ENCODE measurements at places on chromosomes 3 and 15.
A peak's percentile ranks its signal among the peaks of the same experiment; 100 is the strongest.

DNA sequence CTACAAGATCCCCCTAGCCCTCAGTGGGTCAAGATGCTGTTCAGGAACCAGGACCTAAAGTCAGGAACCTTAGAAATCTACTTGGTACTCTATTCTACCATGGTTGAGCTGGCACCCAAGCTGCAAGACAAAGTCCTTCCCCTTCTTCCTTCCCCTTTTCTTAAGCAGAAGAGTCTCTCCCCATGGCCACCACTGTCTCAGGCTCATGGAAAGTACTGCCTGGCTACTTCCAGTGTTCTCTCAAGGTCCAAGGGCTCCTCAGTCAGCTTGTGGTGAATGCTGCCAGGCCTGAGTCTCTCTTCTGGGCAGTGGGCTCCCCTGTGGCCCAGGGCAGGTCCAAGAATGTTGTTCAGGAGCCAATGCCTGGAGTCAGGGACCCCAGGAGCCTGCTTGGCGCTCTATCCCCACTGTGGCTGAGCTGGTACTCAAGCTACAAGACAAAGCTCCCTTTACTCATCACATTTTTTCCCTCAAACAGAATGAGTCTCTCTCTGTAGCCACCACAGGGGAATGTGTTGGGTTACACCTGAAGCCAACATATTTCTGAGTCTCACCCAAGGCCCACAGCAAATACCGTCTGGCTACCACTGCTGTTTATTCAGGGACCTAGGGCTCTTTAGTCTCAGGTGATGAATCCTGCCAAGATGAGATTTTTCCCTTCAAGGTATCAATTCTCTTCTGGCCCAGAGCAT is 18.1 kb upstream of the SLC27A2 start:
- no peak for DNase-seq

DNA sequence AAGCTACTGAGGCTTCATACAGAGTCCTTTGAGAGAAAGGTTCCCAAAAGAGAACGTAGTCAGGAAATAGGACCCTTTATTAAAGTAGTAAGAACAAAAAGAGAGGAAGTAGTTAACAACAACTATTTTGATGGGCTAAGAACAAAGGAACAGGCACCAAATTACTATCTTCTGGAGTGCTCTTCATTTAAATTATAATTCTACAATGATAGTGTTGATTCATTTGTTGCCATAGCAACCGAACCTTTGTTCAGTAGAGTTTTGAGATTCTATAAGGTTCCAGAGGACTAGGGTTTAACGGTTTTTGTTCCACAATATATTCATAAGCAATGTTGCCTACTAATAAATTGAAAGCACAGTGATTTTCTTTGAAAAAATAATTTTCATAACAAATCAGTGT is 78.8 kb downstream of the CMSS1 start:
- no peak for DNase-seq

- peak; percentile 90 for DNase-seq
Observed at GRCh38 chr15:84658080-84658787, at the start of gene NMB. TSS of gene NMB (minus strand) at chr15:84658199. CDS start at chr15:84658152, 47 bp downstream.

- DNase-seq = no peak
Observed at GRCh38 chr3:64344721-64345207, 119.5 kb upstream of the PRICKLE2 start.

- DNase-seq = no peak
Observed at GRCh38 chr3:195559723-195560409, 16.7 kb upstream of the PPP1R2 start.

DNA sequence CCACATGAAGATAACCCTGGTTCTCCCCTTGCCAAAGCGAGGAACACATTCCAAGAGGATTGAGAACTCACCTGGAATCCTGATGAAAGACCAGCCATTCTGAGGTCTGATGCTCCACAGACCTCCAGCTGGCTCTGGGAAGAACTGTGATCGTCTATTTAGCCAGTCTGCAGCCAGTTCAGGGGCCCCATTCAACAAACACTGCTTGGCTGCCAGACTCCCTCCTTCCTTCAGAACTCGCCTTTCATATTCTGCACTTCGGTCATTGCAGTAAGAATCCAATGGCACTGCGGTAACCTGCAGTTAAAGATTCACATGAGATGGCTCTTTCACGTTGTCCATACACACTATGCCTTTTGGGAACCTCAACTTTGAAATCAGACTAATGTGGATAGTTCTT is 67.6 kb downstream of the CHAC1 start:
- no peak for DNase-seq

DNA sequence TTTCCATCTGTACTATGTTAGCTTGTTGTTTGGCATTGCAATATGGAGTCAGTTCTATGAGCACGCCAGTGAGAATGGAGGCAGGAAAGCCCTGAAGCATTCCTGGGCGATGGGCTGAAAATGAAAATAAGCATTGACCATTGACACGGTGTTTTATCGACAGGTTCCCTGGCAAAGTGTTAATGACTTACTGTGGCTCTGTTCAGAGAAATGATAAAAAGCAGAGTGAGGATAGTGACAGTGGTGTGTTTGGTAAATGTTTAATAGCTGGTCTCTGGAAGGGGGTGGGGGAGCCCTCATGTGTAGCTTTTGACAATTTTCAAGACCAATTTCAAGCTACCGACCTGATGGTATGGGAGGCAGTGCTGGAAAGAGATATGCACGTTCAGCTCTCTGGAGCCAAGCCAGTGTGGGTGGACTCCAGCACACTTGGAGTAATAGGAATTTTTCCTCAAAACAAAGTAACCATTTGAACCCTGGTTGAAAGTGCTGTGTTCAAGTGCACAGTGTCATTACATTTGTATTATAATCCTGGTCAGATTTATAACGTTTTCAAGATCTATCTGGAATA is 341.7 kb upstream of the ROBO2 start:
- no peak for DNase-seq

DNA sequence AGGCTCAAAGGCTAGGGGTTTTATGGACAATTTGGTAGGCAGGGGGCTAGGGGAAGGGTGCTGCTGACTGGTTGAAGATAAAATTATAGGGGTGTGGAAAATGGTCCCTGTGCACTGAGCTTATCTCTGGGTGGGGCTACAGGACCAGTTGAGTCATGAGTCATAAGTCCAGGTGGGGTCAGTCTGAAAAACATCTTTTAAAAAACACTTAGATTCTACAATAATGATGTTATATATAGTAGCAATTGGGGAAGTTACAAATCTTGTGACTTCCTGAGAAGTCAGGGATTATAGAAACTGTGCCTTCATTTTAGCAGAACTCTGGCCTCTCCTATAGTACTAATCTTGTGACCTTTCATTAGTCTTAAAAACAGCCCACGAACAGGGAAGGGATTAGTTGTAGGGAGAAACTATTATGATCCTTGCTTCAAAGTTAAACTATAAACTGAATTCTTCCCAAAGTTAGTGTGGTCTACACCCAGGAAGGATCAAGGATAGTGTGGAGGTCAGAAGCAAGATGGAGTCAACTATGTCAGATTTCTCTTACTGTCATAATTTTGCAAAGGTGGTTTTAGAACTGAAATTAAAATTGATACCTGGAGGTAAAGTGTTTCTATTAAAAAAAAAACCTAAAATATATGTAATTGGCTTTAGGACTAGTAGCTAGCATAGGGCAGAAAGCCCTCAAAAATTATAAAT is 130.1 kb downstream of the P2RY1 start:
- no peak for DNase-seq

GRCh38 chr3:144344925-144345548 is 373.4 kb downstream of the DIPK2A start:
- no peak for DNase-seq

- DNase-seq = no peak
Observed at GRCh38 chr3:38988955-38989354, 62.8 kb downstream of the SCN11A start.

DNA sequence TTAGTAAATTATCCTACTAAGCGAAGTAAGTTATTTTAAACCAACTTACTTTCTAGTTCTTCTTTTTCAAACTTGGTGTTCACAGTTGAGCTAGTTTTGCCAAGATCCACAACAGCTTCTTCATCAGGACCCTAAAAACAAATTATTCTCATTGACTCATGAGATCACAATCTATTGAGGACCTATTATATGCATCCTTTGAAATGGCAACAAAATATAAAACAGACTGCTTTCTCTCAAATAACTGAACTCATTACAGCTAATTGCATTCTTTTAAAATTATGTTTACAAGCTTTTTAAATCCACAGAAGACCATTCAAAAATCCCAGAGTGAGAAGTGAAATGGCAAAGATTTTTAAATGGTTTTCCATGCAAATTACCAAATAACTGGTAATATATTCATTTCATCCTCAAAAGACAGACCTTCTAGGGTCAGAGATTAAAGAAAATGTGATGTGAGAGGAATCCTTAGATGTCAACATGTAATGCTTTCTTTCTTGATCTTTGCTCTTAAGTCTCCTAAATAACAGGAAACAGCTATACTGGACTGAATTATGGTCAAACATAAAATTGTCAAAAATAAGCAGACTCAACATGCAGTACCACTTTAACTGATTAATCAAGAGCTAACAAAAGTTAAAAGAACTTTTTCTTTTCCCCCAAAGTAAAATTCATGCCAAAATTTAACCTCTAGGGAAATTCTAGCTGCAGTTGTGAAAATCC is 31.7 kb downstream of the SLC4A7 start:
- DNase-seq = no peak

GRCh38 chr15:46955576-46955975 is 761.7 kb upstream of the SEMA6D start:
- no peak for DNase-seq

GRCh38 chr3:190424478-190425439 is 24.9 kb downstream of the TMEM207 start:
- peak; percentile 51 for DNase-seq

GRCh38 chr3:131819381-131820055 is 215.3 kb downstream of the CPNE4 start:
- no peak for DNase-seq

GRCh38 chr15:93300796-93301195 is 211.8 kb upstream of the RGMA start:
- DNase-seq = no peak

GRCh38 chr3:62361824-62362223 is 11.5 kb downstream of the FEZF2 start:
- no peak for DNase-seq

DNA sequence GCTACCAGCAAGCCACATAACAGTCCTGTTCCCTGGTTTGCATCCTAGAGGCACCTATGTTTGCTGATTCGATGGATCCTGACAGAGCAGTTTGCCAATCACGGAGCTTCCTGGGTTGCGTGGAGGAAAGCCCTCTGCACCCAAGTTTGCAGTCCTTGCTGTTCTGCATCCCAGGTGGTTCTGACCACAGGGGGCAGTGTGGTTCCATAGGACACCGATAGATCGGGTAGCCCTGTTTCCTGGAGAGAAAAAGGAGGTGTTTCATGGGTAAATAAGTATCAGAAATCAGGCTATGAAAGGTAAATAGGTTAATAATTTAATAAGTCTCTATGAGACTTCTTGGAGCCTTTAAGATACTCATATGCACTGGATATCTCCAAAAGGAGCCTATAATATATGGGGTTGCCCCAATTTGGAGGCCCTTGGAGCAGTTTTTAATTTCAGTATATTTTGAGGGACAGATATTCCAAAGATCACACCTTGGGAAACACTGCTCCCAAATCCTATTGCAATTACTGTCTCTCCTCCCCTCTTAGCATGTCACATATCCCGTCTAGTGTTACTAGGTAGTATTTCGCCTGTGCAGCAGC is 194.6 kb upstream of the TPM1 start:
- peak; percentile 39 for DNase-seq

GRCh38 chr3:65785065-65785645 is 253.6 kb downstream of the MAGI1 start:
- DNase-seq = peak; percentile 6

- no peak for DNase-seq
Observed at GRCh38 chr3:149459491-149460059, 14.9 kb upstream of the TM4SF4 start.

- DNase-seq = no peak
Observed at GRCh38 chr3:27431116-27431515, 53.1 kb downstream of the SLC4A7 start.

- DNase-seq = peak; percentile 59
Observed at GRCh38 chr3:71584394-71585011, 975 bp upstream of the FOXP1 start.

GRCh38 chr3:71063773-71064290 is 519.7 kb downstream of the FOXP1 start:
- DNase-seq = no peak

GRCh38 chr3:86257955-86258641 is 732.9 kb downstream of the VGLL3 start:
- DNase-seq = no peak

Data from CD4-positive, alpha-beta T cell treated with Interleukin-10 for 1 hour (primary cell).